ENCODE measurements at places on chromosomes 2 and 18. TPM values are rescaled to one million over a fixed set of nuclear protein-coding genes. Genes with fewer than 3 reads are reported as not detected.

DNA sequence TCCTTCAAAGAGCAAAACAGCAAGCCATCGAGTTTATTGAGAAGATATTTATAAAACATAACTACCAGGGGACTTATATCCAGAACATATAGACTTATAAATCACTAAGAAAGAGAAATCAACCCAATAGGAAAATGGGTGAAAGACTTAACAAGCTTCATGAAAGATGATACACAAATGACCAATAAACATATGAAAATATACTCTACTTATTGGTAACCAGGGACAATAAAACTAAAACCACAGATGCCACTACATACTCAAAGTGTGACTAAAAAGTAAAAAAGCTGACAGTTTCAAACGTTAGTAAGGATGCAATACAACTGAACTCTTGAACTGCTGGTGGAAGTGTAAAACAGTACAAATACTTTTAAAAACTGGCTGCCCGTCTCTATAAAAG lies 154.3 kb downstream of the TMEM163 start:
- DNase-seq: no peak

DNA sequence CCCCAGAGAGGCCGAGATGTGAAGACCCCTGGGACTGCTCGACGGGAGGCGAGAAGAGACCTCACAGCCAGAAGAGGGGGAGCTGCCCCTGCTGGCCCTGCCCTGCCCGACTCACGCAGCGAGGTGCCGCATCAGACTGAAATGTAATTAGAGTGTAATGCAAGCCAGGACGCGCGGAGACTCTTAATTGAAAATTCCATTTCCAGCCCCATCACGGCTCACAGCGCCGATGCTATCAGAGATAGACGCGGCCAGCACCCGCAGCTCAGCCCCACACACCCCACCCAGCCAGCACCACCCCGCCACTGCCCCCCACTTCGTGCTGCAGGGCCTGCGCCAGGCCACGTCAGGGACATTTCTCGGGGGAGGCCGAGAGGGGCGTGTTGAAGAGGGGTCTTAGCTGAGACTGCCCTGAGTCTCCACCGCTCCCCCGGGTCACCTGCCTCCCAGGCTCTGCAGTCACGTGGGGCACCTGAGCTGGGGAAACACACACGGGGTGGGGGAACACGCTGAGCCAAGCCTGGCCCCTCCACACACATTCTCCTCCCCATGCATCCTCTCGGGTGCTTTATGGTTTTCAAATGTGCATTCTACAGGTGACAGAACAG lies 78.1 kb downstream of the TEX51 start:
- peak; percentile 10 for DNase-seq

GRCh38 chr2:207333599-207334300 lies 168.0 kb upstream of the KLF7 start:
- DNase-seq: no peak

- no peak for DNase-seq
These were observed 29.0 kb upstream of the CFAP36 start for GRCh38 chr2:55490554-55490953.

- DNase-seq: no peak
These were observed 10.3 kb upstream of the KYNU start for GRCh38 chr2:142867136-142867535.

GRCh38 chr2:145757503-145758246 lies 1237.8 kb upstream of the ZEB2 start:
- no peak for DNase-seq

DNA sequence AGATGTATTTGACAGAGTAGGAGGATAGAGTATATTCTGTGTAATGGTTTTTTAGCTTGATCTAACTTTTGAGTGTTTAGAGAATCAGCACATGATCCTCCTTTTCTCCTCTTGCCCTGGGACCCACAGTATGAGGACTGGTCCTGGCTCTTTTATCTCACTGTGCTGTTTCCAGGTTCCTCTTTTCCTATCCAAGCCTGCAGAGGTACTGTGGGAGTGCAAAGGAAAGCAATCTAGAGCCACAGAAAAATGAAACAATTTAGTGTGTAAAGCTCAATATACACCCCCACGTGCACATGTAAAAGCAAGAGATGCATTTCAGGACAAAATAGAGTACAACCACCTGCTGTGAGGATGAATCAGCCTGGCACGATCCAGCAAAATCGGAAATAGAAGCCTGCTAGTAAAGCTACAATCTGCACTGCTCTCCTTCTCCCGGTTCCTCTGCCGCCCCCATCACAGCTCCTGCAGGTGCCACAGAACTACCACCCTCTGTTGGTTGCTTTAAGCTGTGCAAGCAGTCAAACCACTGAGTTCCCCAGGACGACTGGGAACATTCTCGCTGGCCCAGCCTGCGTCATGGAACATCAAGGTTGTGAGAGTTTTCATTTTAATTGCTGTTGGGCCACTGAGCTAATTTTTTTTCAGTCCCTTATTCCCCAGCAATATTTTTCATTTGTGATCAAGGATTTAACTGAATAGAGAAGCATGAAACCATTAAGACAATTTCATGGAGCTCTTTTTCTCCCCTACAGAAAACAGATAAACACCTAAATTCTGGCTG lies 47.8 kb upstream of the MAPRE3 start:
- peak; percentile 82 for DNase-seq

- DNase-seq: no peak
These were observed 167.8 kb downstream of the TTC32 start for GRCh38 chr2:19733951-19734425.

GRCh38 chr18:77164763-77165485 lies 32.3 kb upstream of the MBP start:
- DNase-seq: no peak

DNA sequence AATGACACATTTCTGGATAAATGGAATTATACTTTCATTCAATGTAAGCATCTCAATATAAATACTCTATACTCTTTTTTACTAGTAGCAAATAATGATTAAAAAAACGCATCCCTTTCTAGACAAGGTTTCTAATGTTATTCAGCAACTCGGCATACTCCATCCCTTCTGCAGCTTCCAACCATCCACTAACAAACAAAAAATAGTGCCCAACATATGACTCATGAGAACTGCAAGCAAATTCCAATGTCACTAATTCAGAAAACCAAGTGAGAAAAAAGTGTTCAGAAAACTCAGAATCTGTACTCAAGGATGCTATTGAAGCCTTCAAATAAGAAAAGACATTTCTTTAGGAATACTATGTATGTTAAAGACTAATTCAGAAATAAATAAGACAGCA lies 140.0 kb downstream of the BAZ2B start:
- no peak for DNase-seq

DNA sequence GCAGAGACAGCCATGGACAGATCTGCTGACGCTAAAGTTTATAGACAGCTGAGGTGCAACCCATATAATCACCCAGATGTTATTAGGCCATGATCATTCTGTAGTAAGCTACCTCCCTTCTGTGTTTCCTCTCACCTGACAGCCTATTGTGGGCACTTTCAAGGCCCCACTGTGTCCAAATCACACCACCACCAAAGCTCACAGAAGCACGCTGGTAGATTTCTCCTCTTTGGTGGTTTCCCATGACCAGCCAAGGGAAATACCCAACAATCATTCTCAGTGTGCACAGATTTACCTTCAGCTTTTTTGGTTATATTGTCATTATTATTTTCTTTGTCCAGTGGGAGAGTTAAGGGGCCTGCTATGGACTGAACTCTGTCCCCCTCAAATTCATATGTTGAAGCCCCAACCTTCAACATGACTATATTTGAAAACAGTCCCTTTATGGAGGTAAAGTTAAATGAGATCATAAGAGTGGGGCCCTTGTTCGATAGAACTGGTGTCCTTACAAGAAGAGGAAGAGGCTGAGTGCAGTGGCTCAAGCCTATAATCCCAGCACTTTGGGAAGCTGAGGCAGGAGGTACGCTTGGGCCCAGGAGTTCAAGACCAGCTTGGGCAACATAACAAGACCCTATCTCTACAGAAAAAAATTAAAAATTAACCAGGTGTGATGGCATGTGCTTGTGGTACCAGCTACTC lies 74.0 kb upstream of the MSH6 start:
- DNase-seq: no peak

- peak; percentile 43 for DNase-seq
These were observed 173.7 kb downstream of the PTPRM start for GRCh38 chr18:7740821-7741220.

DNA sequence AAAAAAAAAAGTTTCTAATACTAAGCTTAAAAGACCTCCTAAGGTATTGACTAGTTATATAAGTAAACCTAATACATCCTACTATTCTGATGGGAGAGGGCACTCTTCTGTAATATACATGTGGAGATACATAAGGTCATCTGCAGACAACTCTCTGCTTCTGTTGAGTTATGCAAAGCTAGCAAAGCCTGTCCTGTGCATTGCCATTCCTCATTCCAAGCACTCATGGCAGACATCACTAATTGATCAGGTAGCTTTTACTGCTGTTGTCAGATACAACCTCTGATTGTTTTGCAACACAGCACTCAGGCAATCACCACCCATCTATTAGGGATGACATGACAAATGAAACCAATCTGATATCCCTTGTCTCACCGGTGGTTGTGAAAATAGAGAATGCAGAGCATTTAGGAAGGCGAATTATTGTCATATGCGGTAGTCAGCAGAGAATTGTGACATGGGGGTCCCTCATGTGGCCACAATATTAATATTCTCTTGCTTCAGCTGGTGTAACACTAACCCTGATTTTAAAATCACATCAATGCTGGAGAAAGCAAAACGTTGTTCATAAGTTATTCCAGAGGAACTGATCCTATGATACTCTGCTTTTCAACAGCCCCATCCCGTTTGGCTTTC lies 416.5 kb upstream of the GYPC start:
- no peak for DNase-seq

- DNase-seq: no peak
These were observed 563 bp upstream of the GMCL1 start for GRCh38 chr2:69828938-69829255.

DNA sequence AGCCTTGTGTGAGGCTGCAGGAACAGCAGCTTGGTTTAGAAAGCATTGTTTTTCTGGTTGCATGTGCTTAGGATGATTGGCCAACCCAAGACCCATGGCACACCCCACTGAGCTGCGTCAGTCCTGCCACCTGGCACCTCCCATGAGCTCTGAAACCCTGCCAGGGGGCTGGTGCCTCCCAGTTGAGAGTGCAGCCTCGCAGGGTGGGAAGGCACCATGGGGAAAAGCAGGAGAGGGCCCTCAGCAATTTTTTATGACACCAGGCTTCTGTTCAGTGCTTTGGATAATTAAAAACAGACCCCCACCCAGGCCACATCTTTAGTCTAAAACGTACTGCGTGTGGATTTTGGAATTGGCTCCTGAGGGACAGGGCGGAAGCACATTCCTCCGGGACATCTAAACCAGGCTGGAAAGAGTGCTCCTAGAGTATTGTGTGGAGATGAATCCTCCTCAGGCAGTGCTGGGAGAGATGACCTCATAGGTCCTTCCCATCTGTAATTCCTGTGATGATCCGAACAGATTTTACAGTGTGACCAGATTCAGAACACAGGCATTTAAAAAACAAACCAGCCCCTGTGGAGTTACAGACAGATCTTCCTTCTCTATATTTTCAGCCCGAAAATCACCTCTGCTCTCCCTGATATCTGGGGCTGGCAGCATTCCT lies 438.3 kb downstream of the ZNF521 start:
- DNase-seq: no peak

DNA sequence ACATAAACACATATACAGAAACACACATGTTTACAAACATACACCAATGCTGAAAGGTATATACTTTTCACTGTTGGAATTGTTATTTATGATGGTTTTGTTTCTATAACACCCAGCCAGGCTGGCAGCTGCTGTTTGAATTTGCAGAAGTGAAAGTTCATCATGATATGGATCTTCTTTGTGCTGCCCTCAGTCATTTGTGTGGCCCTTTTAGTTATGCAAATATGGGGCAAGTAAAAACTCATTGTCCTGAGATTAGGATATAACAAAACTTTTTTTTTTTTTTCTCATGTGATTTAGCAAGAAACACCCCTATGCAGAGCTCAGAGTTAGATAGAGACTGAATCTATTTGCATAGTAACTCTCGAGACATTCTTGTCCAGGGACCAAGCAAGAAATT lies 714.1 kb downstream of the KCNJ3 start:
- DNase-seq: no peak

DNA sequence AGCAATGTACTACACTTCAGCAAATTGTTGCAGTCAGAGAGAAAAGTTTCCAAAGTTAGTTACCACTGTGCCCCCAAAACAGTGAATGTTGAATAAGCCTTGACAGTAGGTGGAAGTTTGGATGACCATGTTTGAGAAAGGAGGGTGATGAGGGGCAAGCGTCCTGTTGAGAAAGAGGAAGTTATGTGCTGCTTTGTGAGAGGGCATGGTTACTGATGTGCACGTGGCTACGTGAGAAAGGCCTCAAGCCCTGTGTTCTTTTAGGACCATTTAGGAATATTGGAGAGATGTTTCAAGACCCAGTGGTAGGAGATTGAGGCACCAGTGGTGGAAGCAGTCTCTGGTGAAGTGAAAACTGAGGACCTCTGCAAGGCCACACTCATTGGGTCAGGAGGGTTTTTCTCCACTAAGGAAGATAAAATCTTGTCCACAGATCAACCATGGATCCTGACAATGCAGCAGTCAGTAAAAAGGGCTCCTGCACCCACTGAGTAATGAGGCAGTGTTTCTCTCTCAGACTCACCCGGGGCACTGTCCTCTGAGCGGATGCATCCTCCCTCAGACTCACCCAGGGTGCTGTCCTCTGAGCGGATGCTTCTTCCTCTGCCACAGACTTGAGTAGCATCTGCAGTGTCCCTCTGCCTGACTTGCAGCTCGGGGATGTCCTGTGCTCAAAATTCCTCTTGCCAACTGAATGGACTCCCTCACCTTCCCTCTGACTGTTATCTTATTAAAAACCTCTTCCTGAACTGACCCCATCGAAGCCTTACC lies 34.7 kb upstream of the ACTR3 start:
- no peak for DNase-seq

DNA sequence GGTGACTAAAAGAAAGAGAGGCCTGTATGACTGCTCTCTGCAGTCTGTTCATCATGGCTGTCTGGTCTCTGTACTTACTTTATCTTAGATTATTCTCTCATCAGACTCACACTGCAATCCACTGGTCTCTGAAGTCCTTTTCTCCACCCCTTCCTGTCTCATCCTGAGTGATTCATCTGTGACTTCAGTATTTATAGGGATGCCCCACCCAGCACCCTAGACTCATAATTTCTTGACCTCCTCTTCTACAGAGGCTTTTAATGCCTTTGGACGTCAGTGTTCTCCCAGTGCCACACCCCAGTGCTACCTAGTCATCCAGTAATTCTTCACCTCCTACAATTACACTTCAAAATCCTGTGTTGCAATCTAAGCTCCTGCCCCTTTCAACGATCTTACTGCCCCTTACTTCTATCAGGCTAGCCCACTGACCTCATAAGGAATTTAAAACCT lies 14.9 kb upstream of the ITPRID2 start:
- DNase-seq: no peak

- no peak for DNase-seq
These were observed 84.1 kb upstream of the RASGRP3 start for GRCh38 chr2:33392366-33392765.

The YWHAQ gene
- 468 TPM for total RNA-seq

The XPO1 gene
- 681 TPM for total RNA-seq

The FSHR gene
- not detected for total RNA-seq

The POMC gene
- total RNA-seq: not detected

The RTP5 gene
- not detected for total RNA-seq

The ABCG5 gene
- not detected for total RNA-seq

The C1QL2 gene
- not detected for total RNA-seq

The MREG gene
- 19.1 TPM for total RNA-seq

The DCC gene
- total RNA-seq: 0.41 TPM

The SIX3 gene
- 28.8 TPM for total RNA-seq

The SLC9A2 gene
- total RNA-seq: 0.06 TPM
